Activated T-helper 1 cell treated with anti-CD3 and anti-CD28 coated beads, Interleukin-2, amount 50 U/mL, for 16 hours (primary cell): ENCODE measurements at places on chromosomes 1 and 21.

- DNase-seq: no peak
Measured at GRCh38 chr1:111907321-111907720, 82.1 kb downstream of the KCND3 start.

DNA sequence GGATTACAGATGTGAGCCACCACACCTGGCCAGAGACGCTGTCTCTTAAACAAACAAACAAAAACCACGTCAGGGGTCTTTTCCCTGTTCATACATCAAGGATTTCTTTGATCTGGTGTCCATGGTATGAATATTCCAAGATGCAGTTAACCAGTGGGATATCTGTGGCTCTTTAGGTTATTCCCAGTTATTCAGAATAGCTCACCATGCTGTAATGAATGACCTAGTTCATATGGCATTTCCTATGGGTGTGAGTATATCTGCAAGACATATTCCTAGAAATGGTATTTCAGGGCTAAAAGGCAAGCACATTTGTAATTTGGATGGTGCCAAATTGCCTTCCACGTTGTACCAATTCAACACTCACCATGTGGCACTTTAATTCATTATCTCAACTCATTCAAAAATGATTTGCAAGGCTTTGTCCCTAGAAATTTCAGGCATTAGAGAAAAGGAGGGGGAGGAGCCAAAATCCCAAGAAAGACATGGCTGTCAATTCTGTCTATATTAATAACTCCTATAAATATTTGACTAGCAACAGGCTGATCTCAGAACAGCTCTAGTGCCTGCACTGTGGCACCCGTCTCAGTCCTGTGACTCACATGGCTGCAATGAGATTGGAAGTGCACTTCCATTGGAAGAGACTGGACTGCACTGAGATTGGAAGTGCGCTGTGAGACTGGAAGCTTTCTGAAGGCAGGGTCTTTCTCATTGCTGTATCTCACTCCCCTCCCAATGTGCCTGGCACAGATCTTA lies 6.0 kb upstream of the STMN1 start:
- no peak for DNase-seq

- no peak for DNase-seq
Measured at GRCh38 chr1:219188331-219188803, 14.7 kb downstream of the LYPLAL1 start.

GRCh38 chr1:116605315-116605714 lies 34.5 kb upstream of the CD58 start:
- no peak for DNase-seq

- DNase-seq: no peak
Measured at GRCh38 chr1:110774398-110774797, 98.5 kb upstream of the CD53 start.

DNA sequence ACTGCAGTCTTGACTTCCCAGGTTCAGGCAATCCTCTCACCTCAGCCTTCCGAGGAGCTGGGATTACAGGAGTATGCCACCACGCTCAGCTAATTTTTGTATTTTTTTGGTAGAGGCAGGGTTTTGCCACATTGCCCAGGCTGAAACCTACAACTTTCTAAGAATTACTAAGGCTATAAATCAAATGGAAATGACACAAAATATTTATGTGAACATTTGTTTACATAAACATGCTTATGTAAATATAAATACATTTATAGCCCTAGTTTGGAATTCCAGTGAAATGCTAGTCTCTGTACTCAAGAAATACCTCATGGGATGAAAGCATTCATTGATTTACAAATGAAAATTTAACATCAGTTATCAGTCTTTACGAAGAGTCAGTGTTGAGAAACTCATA lies 47.8 kb downstream of the NVL start:
- DNase-seq: no peak

GRCh38 chr1:109134423-109134822 lies 20.5 kb downstream of the ELAPOR1 start:
- DNase-seq: no peak

DNA sequence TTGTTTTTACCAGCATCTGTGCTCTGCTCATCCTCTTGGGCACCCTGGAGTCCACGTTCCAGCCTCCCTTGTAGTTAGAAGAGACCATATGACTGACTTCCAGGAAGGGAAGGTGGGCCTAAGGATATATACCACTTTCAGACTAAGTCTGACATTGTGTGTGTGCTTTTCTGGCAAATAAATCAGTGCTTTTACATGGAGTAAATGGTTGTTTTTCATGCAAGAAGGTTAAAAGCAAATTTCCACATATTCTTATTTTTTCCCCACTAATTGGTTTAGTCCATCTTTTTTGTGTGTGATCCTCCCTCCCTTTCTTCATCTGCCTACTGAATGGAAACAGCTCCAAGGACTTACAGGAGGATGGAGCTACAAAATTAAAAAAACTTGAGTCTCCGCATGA lies 119.8 kb downstream of the TBX15 start:
- DNase-seq: no peak

DNA sequence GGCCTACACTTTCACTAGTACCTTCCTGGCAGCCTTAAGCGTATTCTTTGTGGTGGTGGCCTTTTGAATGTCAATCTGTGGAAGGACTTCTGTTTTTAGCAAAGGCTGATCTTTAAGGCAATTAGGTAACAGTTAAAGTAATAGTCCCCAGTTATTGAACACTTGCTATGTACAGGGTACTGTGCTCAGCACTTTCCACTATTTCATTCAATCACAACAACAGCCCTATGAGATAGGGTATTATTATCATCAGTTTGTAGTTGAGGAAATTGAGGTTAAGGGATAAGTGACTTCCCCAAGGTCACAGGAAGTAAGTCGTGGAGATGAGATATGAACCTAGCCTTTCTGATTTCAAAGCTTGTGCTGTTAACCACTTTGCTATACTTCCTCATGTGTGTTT lies 185.7 kb downstream of the ST6GALNAC3 start:
- no peak for DNase-seq

- DNase-seq: no peak
Measured at GRCh38 chr1:22826604-22827580, 116.3 kb downstream of the EPHB2 start.

DNA sequence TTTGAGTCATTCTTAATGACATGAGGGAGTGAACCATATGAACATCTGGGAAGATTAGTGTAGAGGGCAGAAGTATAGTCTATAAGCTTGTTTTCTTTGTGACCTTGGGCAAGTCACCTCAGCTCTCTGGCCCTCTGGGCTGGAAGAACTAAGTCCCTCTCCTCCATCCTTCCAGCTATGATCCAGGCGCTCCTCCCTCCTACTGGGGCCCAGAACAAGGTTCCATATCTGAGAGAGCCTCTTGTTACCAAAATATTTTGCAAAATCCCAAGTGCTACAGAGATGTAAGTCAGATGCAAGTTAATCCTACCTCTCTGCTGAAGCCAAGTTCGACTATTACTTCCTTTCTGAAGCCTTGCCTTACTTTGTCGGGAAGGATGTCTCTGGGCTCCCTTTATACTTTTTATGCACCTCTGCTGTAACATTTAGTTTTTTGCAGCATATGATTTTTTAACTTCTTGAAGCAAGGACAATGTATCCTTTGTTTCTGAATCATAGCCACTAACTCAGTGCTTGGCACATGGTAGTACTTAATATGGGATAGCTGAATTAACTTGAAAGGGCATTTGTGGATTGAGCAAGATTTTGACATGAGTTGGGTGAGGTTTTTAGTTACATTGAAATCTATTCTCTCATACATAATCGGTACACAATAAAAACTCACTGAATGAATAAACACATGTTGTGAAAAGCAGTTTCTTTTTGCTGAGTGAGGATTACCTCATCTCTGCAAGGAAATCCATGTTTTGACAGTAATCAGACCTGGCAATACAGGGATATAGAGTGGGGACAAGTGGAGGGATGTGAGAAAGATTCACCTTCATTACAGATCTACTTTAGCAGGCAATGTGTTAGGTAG lies 54.7 kb upstream of the BEND5 start:
- DNase-seq: no peak

- DNase-seq: no peak
Measured at GRCh38 chr1:35164893-35165292, 28.1 kb downstream of the SFPQ start.

- no peak for DNase-seq
Measured at GRCh38 chr21:32127081-32127480, 151.8 kb downstream of the MIS18A start.

- DNase-seq: no peak
Measured at GRCh38 chr1:16181887-16182719, 26.2 kb upstream of the EPHA2 start.

DNA sequence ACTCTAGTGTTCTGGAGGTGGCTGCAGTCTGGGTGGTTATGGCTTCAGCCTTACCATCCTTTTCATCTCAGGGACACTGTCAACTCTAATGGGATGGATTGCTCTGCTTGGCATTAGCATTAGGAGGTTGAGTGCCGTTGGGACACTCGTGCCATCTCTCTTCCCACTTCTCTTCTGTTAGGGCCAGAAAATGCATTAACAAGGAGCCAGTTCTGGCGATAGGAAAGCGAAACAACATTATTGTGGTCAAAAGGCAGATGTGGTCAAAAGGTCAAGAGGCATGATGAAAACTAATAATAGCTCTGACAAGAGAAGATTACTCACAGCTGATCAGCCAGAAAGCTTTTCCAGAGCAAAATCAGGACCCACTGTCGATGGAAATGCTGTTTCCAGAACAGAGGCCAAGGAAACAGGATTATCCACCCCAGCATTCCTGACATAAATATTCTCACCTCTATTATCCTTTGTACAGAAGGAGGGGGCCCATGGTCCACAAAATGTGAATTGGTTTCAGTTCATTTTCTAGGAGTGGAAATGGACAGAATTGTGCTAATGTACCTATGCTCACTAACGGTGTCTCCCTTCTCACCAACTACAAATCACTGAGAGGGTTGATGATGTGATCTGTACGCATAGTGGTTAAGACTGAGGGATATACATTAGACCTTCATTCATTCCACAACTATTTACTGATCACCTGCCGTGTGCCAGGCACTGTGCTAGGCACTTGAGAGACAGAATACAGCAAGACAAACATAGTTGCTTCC lies 72.0 kb downstream of the ST6GALNAC5 start:
- no peak for DNase-seq

DNA sequence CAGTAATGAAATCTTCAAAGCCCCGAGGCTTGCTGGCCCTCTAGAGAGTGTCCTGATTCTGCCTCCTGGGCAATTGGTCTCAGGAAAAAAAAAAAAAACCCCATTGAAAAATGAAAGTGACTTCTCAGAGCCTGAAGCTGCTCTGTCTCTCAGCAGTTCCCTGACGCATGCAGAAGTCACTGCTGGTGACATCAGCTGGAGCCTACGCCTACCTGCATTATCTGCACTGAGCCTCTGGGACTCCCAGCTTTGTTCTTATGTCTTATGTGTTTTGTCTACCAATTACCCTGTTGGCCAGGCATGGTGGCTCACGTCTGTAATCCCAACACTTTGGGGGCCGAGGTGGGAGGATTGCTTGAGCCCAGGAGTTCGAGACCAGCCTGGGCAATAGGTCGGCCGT lies 10.1 kb upstream of the SLC25A33 start:
- DNase-seq: no peak

GRCh38 chr1:180849031-180849775 lies 63.5 kb upstream of the KIAA1614 start:
- no peak for DNase-seq

- no peak for DNase-seq
Measured at GRCh38 chr1:198919667-198920398, 281.0 kb downstream of the PTPRC start.

GRCh38 chr1:64137412-64137803 lies 66.0 kb upstream of the UBE2U start:
- DNase-seq: no peak

DNA sequence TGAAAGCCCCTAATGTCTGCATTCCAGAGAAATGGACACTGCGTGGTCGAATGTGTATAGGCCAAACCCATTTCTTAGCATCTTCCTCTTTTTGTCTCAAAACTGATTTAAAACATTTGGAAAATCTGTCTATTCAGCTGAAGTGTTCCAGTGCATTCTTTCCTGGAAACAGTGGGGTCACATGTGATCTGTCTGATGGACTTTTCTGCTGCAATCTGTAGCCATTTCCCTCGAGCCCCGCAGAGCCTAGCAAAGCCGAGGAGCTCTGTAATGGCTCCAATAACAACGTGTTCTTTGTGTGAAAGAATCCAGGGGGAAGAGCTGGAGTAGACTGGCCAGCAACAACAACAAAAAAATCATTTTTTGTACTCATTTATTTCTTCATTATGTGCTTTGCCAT lies 329.3 kb downstream of the BARHL2 start:
- DNase-seq: no peak

- no peak for DNase-seq
Measured at GRCh38 chr1:96362623-96363022, 359.0 kb upstream of the PTBP2 start.

DNA sequence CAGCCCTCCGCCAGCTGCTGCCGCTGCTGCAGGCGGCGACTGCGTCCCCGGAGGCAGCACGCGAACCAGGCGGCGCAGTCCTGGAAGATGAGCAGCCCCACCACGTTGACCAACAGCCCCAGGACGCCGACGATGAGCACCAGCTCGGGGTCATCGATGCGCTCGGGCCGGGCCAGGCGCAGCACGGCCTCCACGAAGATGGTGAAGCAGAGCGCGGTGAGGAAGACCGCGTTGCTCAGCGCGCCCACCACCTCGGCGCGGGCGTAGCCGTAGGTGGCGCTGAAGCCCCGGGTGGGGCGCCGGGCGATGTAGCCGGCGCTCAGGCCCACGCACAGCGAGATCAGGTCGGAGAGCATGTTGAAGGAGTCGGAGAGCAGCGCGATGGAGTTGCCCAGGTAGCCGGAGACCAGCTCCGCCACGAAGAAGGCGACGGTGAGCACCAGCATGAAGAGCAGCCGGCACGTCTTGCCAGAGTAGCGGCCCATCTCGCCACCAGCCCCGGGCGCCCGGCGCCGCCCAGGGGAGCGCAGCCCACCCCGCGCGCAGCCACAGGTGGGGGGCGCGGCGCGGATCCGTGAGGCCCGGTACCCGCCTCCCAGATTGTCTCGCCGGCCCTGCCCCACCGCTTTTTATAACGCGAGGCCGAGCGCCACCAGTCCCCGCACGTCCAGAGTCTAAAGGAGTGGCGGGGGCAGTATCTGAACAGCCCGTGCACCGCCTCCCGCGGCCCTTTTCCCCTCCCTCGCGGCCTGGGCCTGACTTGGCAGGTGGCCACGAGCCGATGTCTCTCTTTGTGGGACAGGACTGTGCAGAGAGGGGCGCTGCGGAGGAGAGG lies at the start of gene SLC30A10:
SLC30A10 (minus strand) TSS at position 602 of the 835 bp plus-strand sequence; CDS start at position 485, 117 bp downstream.
- DNase-seq: no peak
